Natural killer cell (primary cell): ENCODE measurements at places on chromosomes 1 and 21. TPM values are rescaled to one million over a fixed set of nuclear protein-coding genes. Genes with fewer than 3 reads are reported as not detected.

The SLAMF1 gene
- total RNA-seq = 1.1 TPM

The NDUFS2 gene
- 84.7 TPM for total RNA-seq

The APCS gene
- not detected for total RNA-seq

The FCRLB gene
- total RNA-seq = 3.6 TPM

The C1orf105 gene
- not detected for total RNA-seq

The TPTE gene
- total RNA-seq = not detected

The PTGER3 gene
- 0.72 TPM for total RNA-seq

The ALX3 gene
- total RNA-seq = not detected

The SPRR4 gene
- total RNA-seq = not detected
